ENCODE measurements at places on chromosomes 2 and 18. TPM values are rescaled to one million over a fixed set of nuclear protein-coding genes. Genes with fewer than 3 reads are reported as not detected.
A peak's percentile ranks its signal among the peaks of the same experiment; 100 is the strongest.

MEP1B gene
- total RNA-seq: not detected

DARS1 gene
- total RNA-seq: 61.1 TPM

TMEFF2 gene
- 0.25 TPM for total RNA-seq

KLHL29 gene
- total RNA-seq: 1.1 TPM

CNGA3 gene
- not detected for total RNA-seq

POTEC gene
- not detected for total RNA-seq

ALKAL2 gene
- not detected for total RNA-seq

PCARE gene
- not detected for total RNA-seq

SNRNP200 gene
- 33.1 TPM for total RNA-seq

COL4A3 gene
- total RNA-seq: not detected

SPC25 gene
- total RNA-seq: 64.8 TPM

- DNase-seq: no peak
Observed at GRCh38 chr2:12051831-12052230, 305.4 kb downstream of the LPIN1 start.

DNA sequence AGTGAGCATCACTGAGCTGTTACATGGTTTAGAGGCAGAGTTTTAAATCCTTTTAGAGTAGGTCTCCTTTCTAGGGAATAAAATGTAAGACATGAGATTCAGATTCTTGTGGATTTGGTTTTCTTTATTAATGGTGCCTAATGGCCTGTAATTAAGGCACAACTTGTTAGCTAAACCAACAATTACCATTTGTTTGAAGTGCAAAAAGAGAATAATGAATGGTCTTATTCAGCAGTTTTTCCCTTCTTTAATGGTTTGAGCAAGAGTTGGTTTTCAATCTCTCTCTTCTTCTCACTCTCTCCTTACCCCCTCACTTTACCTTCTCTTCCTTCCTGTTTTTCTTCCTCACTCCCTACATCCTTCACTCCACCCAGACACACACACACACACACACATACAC is 312.2 kb upstream of the TRIB2 start:
- no peak for DNase-seq

DNA sequence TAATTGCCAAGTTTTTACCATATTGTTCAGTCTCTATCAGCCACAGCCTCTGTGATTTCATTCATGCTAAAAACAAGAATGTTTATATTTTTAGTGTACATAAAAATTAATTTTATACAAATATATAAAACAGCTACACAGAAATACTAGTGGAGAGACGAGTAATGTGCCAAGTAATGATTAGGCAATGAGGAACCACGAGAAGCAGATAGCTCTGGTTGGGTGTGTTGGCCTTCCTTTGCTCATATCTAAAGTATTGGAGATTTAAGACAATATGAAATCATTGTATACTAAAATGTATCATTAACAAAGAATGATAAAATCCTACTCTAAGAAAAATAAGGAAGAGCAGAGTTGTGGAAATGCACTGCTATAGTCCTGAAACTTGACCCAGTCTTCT is 326.7 kb downstream of the AGAP1 start:
- no peak for DNase-seq

DNA sequence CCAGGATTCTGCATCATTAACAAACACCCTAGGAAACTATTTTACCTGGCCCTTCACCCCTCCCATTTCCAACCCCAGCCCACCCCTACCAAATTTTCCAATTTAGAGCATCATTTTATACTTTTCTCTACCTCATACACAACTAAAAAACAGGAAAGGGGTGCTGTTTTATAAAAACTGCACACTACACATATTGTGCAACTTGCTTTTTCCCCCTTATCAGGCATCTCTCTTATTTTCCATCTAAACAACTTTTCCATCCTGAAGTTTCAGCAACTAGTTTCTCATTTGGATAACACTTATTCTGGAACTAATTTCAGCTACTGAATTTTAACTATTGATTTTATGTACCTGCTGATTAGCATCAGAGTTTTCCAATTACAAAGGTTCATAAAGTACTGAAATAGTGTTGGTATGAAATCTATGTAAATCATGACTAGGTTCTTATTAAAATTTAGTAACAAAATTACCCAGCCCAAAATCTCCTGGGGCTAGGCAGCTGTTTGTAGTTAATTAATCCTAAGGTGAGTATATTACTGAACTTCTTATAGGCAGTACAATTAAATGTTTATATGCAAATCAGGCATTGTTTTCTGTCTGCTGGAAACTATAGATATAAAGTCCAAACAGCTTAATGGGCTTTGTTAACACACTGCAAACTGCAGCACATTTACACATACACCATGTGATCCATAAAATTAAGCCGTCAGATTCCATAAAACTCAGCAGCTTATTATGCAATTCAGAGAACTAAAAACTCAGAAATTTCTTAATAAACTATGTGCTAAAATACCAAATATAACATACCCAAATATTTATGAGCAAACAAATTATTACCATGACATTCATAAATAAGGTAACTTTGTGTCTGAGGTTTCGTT is 7.9 kb downstream of the SF3B1 start:
- no peak for DNase-seq

GRCh38 chr18:8945514-8945913 is 157.0 kb upstream of the NDUFV2 start:
- no peak for DNase-seq

DNA sequence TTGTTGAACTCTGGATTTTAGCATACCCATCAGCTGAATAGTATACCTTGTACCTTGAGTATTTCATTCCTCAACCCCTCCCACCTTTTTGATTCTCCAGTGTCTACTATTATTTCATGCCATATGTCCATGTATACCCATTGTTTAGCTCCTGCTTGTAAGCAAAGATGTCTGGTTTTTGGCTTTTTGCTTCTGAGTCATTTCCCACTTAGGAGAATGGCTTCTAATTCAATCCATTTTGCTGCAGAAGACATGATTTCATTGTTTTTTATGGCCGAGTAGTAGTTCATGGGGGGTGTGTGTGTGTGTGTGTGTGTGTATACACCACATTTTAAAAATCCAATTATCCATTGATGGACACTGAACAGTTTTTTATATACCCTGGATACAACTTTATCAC is 24.3 kb upstream of the MOCOS start:
- DNase-seq: no peak

- DNase-seq: no peak
Observed at GRCh38 chr2:168974428-168974827, 56.7 kb downstream of the ABCB11 start.

DNA sequence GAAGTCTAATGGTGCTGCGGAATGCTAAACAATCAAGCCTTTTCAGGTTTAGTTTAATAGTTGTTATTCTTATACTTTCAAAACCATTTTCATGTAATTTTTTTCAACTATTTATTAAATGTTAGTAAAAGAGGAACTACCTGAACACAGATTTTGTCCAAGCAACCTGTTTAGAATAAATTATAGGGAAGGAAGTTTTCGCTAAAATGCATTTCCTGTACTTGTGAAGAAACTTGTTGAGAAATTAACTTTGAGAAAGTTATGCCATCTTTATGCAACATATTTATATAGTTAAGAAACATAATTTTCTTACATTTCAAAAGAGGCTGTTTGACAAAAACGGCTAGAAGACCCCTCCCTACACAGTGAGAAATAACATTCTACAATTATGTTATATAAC is 16.6 kb downstream of the MAP4K4 start:
- no peak for DNase-seq

- DNase-seq: peak; percentile 59
Observed at GRCh38 chr18:57210107-57210715, 63.3 kb downstream of the BOD1L2 start.

DNA sequence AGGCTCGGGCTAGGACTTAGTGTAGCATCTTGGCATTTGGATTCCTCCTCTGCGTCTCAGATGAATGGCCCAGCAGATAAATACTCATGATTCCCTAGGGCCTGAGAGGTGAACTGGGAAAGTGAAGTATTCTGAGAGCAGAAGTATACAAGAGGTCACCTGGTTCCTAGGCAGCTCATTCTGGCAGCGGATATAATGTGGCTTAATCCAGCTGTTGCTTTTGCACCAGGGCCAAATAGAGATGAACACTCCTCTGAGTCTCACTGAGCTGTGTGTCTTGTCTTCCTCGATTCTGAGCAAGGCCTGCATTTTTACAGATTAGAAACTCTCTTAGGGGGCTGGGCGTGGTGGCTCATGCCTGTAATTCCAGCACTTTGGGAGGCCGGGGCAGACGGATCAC is 196.1 kb downstream of the SLC4A3 start:
- DNase-seq: no peak

DNA sequence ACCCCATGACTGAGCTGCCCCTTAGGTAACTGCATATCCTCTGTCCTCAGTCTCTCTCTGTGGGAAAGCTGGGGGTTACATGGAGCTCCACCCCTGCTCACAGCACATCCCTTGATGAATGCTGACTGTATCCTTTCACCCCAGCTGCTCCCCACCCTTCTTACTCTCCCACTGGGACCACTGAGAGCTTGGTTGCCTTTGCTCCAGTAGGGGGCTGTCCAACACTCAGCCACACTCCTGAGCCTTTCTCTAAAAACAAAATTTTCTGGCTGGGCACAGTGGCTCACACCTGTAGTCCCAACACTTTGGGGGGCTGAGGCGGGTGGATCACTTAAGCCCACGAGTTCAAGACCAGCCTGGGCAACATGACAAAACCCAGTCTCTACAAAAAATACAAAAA is 89.2 kb upstream of the MSH2 start:
- DNase-seq: no peak

DNA sequence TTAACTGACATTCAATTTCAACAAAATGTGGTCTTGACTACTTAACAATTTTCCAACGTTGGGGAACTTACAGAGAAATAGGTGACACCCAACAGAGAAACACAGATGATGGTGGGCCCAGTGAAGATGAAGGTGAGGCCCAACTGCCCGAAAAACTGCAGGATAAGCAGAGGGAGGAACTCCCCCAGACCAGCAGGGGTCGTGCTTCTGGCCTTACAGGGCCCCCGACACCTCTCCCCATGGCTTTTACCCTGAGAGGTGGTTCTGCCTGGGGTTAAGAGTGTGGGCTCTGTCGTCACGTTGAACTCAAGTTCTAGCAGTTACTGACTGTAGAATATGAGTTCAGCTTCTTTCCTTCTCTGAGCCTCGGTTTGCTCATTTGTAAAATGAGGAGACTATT is 119.5 kb upstream of the SMIM21 start:
- no peak for DNase-seq

DNA sequence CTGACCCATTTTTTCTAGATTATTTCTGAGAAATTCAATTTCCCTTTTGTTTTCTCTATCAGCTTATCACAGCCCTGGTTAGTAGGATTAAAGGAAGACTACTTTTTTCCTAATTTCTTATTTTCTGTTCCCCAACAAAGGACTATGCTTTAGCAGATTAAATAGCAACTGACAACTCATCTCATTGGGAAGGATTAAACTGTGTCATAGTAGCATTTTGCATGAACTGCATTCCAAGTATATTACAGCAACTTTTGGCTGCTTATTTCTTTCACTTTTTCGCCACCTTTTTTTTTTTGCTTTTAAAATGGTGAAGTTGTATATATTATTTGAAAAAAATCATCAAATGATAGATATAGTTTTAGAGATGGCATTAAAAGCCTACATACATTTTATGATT is 570.3 kb downstream of the FBXO15 start:
- DNase-seq: no peak

- DNase-seq: no peak
Observed at GRCh38 chr18:24987303-24988252, 364.4 kb downstream of the ZNF521 start.

GRCh38 chr2:68176657-68177056 is 19.0 kb downstream of the PNO1 start:
- no peak for DNase-seq

DNA sequence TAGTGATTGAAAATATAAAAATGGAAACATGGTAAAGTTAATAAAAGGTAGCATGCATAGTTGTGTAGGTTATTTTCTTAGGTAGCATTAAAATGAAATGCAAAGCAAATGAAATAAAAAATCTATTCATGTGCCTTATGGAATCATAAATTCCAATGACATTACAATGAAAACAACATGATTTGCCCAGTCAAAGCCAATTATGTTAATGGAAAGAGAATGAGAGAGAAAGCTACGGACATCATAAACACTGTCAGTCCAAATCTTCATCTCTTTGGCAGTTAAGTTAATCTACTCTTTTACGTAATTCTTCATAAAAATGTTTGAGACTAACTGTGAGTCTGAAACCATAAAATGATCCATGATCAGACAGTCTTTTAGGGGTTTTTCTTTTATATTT is 636.7 kb upstream of the SYT4 start:
- no peak for DNase-seq

GRCh38 chr2:233980955-233981561 is 63.9 kb downstream of the TRPM8 start:
- no peak for DNase-seq

DNA sequence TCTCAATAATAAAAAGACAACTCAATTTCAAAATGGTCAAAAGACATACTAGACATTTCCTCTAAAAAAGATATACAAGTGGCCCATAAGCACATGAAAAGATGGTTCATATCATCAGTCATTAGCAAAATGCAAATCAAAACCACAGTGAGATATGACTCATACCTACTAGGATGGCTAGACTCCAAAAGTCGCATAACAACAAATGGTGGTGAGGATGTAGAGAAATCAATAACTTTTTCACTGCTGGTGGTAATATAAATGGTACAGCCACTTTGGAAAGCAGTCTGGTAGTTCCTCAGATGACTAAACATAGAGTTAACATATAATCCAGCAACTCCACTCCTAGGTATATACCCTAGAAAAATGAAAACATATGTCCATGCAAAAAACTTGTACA is 242.3 kb upstream of the NOL4 start:
- no peak for DNase-seq

DNA sequence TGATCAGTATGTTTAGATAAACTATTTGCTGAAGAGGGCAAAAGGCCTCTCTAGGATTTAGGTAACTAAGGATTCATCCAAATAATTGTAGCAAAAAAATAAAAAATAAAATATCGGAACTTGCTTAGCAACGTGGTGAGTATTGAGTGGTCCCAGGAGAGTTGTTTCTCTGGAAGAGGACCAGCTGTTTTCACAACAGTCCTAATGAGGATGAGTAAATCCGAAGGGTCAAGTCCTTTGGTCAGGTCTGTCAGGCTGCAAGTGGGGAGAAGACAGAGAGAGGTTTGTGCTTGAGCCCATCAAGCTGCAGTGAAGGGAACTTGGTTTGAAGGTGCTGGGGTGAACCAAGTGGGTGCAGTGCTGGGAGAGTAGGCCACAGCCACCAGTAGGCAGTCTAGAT is 539.2 kb downstream of the SLC4A3 start:
- no peak for DNase-seq

DNA sequence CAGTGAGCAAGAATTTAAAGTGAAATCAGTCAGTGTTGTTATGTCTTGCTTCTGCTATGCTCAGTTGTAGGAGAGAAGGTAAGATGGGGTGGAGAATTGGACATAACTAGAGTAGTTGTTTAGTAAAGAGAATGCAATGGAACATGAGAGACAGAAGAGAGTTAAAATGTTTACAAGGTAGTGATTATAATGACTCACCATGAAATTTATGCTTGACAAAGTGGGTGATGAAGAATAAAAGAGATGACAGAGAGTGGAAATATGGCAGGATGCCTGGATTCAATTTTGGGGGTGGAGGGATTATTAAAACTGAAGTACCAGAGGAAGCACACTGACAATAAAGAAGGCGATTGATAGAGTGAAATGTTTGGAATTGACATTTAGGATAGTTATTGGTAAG is 10.6 kb downstream of the SCG2 start:
- DNase-seq: peak; percentile 25
